Left renal pelvis (tissue), 4 donors: ENCODE measurements at places on chromosomes 11 and 22. TPM values are rescaled to one million over a fixed set of nuclear protein-coding genes. Genes with fewer than 3 reads are reported as not detected.
A peak's percentile ranks its signal among the peaks of the same experiment; 100 is the strongest.

- no peak for DNase-seq
Observed at GRCh38 chr11:78166855-78167469, 21.5 kb downstream of the KCTD21 start.

DNA sequence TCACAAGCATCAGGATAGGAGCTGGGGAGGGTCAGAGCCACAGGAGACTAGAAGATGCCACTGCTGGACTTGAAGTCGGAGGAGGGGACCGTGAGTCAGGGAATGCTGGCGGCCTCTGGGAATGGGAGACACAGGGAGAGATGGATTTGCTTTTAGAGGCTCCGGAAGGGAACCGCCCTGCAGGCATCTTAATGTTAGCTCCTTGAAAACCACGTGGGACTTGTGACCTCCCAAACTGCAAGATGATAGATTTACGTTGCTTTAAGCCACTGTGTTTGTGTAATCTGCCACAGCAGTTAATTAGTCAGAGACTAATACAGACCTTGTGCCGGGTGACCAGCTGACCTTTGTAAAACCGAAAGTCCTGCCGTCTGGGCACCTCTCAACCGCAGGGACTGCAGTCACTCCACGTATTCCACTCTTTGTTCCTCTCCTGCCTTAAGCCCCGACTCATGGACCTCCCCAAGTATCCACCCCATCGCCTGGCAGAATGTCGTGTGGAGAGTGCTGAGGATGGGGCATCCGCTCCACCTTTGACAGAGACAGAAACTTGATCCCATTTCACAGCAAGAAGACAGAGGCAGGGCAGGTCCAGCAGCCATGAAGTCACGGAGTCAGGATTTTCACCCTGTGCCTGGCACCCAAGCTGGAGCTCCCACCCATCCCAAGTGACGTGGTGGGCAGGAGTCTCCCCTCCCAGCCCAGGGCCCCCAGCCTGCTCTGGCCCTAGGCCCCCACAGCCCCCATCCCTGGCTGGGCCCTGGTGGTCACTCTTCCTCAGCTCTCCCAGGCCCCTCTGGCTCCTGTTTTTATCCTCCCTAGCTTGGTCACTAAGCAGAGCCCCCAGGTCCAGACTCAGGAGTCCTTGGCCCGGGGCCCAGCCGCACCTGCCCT, 19.4 kb upstream of the CTSD start:
- DNase-seq: no peak

- no peak for DNase-seq
Observed at GRCh38 chr11:92246630-92247029, 22.0 kb downstream of the FAT3 start.

DNA sequence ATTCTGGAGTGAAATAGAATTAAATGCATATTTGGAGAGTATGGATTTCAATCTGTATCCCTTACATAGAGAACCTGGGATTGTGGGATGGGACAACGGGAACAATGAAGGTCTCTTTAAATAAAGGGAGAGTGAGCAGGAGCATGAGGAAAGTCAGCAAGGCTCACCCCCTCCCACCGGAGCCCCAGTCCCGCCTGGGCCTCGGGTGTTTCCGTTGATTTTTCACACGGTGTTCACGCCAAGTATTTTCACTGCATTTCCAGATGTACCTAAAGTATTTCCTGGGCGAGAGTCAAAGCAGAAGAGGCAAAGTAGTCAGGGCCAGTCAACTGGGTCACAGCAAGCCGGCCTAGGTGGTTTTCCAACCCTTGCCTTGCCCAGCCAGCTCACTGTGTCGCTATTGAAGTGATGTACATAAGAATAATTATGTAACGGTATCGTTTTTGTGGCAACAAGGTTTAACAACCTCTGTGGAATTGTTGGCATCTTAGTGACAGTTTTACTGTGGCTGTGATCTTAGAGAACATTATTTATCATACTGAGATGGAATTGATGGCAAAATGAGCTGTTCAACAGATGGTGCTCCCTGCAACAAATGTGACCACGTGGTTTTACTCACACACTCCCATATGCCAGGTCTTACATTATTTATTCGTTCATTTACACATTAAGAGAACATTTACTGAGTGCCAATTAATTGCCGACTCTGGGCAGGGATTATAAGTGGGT, 177.3 kb downstream of the ADAMTS15 start:
- DNase-seq: no peak

GRCh38 chr11:34190192-34191139, 85.0 kb downstream of the NAT10 start:
- no peak for DNase-seq

GRCh38 chr11:86047275-86047991, 21.5 kb downstream of the PICALM start:
- no peak for DNase-seq

DNA sequence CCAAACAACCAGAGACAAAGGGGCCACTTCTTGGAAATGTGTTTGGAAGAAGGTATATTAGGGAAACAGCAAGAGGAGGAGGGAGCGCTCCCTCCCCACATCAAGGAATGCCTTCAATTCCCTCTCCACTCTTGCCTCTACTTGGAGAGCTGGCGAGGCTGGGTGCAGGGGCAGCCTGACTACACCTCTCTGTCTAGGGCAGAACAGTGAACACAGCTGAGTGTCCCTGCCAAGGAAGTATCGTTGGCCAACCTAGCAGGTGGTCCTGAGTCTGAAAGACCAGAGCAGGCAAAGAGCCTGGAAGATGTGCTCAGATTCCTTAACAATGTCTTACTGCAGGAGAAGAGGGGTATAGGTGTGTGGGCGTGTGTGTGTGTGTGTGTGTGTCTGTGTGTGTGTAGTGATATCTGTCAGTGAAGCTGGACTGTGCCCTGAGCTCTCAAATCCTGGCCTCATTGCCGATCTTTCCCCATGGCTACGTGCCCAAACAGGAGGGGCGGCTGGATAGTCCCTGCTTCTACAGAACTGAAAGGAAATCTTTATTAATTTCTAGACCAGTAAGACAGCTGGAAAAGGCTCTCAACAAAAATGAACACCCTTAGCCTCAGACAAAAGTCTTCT, 46.8 kb downstream of the PAMR1 start:
- no peak for DNase-seq

- DNase-seq: no peak
Observed at GRCh38 chr22:26690654-26691376, 33.4 kb downstream of the MIAT start.

- no peak for DNase-seq
Observed at GRCh38 chr22:42959576-42960509, 55.1 kb downstream of the PACSIN2 start.

- no peak for DNase-seq
Observed at GRCh38 chr11:118609380-118610224, 2.2 kb downstream of the PHLDB1 start.

GRCh38 chr11:68081691-68082090, 39.5 kb downstream of the CHKA start:
- DNase-seq: no peak

DNA sequence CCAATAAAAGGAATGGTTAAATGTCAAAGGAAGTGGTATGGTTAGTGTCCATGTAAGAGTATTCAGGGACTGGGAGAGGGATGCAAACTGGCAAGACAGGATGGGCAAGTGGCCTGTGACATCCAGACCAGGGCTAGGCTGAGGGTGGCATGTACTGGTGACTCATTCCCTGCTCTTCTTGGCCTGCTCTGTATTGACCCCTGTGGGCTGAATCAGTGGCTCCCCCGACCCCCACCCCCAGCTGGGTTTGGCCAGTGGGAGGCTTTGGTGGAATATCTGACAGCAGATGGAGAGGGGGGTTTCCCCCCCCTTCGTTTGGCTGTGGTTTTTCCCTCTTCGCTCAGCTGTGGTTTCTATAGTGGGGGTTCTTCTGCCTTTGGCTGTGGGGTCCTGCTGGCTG, 87.7 kb downstream of the CSNK2A3 start:
- no peak for DNase-seq

GRCh38 chr11:125435461-125436238, 60.4 kb downstream of the FEZ1 start:
- no peak for DNase-seq

DNA sequence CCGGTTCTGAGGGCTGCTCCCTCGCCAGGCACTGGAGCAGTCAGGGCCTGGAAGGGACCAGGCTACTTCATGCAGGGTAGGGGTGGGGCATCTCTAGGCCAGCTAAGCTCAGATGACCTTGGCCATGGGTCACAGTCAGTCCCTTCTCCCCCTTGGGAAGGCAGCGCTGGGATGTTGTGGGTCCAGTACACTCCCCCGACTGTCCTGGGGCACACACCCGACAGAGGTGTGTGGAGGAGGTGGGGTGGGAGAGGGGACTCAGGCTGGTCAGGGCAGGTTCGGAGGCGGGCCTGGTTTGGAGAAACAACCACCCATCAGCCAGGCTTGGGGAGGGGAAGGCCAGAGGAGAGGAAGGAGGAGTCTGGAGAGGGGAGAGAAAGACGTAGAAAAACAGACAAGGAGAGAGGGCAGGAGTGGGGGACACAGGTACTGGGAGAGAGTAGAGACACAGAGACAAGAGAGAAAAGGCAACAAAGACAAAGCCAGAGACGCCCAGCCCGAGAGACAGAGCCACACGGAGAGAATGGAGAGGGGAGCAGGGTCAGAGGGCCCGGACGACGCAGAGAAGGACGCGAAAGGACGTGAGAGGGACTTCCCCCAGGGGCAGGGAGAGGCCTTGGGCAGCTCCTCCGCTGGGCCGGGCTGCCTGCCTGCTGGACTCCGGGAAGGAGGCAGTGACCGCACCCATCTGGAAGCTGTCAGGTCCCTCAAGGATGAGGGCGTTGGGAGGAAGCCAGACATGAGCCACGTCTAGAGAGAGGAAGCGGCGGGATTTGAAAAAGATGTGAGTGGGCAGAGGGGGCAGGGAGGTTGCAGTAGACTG, 30.6 kb upstream of the TSKU start:
- DNase-seq: no peak

- DNase-seq: no peak
Observed at GRCh38 chr11:1036303-1036923, at the start of gene MUC6. Gene MUC6, minus strand, starts transcription at chr11:1036718. Its CDS starts 63 bp downstream, at chr11:1036655.

DNA sequence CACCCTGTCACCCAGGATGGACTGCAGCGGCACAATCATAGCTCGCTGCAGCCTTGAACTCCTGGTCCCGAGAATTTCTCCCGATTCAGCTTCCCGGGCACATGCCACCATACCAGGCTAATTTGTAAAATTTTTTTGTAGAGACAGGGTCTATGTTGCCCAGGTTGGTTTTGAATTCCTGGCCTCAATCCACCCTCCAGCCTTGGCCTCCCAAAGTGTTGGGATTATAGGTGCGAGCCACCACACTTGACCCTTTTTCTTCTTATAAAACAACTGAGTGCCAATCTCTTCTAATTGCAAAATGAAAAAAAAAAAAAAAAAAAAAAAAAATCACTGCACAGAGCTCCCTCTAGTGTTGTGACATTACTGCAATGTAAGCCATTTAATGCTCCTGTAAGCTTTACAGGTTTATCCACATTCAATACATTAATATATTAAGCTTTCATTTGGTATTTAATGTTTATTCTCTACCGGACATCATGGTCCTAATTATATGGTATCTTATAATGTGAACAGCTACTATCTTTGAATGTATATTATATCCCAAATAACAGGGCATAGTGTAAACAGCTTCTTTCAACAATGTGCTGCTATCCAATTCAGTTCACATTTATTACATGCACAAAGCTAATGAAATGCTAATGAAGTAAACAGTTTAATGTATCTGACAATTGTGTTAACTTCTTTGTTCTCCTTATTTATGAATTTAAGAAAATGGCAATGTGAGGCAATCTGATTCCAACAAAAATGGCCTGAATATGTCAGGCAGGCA, 44.6 kb downstream of the COPB1 start:
- no peak for DNase-seq

DNA sequence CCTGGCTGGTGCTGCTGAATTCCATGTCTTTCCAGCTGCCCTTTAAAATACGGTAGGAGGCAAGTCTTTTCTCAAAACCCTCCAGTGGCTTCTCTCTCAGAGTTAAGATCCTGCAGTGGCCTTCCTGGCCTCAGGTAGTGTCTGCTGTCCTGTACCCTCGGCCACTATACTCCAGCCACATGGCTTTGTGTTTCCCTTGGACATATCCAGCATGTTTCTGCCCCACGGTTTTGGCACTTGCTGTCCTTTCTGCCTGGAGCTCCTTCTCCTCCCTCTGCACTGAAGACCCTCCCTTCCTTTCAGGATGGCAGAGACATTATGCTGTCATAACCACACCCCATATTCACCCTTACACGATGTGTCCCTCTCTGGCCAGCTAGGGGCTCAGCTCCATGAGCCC, 76.5 kb upstream of the B3GAT1 start:
- DNase-seq: no peak

GRCh38 chr22:42500836-42501179, 18.8 kb downstream of the RRP7A start:
- DNase-seq: no peak

- no peak for DNase-seq
Observed at GRCh38 chr11:93481279-93481678, 61.9 kb downstream of the SMCO4 start.

- DNase-seq: no peak
Observed at GRCh38 chr11:112024178-112024772, 933 bp upstream of the DLAT start.

- no peak for DNase-seq
Observed at GRCh38 chr11:86592659-86593451, 79.6 kb downstream of the ME3 start.

- peak; percentile 12 for DNase-seq
Observed at GRCh38 chr11:103035791-103036434, 56.0 kb downstream of the DCUN1D5 start.

Gene SLC22A25
- 0.23 TPM for polyA plus RNA-seq

Gene LIN7C
- polyA plus RNA-seq: 30.9 TPM

Gene THRSP
- 0.19 TPM for polyA plus RNA-seq

Gene FXYD2
- 10.6 TPM for polyA plus RNA-seq

Gene CCDC81
- 1.9 TPM for polyA plus RNA-seq

Gene ARHGEF12
- polyA plus RNA-seq: 118 TPM
